Left renal cortex interstitium (tissue), 4 donors: ENCODE measurements at places on chromosomes 12 and 14.
A peak's percentile ranks its signal among the peaks of the same experiment; 100 is the strongest.

DNA sequence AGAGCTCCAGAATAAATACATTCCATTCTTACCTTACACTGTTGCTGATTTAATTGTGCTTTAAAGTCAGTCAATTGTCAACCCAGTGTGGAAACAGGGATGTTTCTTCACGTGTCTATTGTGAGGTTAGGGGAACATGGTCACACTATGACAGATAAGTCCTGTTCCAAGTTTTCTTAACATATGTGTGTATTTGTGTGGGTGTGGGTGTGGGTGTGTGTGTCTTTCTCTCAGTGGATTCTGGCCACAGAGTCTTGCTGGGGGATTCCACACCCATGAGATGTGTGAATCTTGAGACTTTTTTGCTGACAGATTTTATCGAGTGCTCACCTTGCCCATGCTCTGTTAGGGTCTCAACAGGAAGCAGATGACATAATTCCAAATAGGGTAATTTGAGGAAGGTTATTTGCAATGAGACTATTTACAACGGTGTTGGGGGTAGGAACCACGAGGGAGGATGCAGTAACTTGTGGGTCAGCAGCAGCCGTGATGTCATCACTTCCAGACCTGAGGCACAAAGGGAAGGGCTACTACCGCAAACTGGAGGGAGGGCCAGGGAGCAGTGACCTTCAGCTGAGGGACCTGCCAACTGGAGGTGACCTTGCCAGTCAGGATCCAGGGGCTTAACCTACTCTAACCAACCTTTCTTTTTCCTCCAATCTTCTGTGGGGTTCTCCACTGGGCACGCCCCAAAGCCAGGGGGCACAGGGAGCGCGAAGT, 1.9 kb upstream of the VRK1 start:
- no peak for DNase-seq

GRCh38 chr12:64404470-64405256, 471 bp downstream of the XPOT start:
- DNase-seq: no peak

- no peak for DNase-seq
These were observed 416.7 kb downstream of the PDZRN4 start for GRCh38 chr12:41604830-41605229.

GRCh38 chr14:75561013-75561432, 17.4 kb upstream of the FLVCR2 start:
- DNase-seq: peak; percentile 52

DNA sequence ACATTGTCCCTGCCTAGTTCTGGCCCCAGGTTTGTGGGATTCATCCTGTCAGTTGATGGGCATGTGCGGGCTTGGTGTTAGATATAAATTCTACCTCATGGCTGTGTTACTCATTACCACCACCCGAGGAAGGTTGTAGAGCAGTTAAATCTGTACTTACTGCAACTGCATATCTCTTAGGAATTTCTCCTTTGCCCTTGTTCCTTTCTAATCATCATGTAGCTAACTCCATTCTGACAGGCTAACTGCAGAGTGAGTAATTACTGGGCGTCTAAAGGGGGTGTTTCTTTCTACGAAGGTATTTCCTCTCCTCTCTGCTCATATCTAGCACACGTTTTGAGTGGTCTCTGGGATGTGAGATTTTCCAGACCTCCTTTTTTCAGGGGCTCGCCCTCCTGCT, 1076.7 kb downstream of the TMTC2 start:
- no peak for DNase-seq
